NCI-H446 (cell line): ENCODE measurements at places on chromosomes 4 and X.

DNA sequence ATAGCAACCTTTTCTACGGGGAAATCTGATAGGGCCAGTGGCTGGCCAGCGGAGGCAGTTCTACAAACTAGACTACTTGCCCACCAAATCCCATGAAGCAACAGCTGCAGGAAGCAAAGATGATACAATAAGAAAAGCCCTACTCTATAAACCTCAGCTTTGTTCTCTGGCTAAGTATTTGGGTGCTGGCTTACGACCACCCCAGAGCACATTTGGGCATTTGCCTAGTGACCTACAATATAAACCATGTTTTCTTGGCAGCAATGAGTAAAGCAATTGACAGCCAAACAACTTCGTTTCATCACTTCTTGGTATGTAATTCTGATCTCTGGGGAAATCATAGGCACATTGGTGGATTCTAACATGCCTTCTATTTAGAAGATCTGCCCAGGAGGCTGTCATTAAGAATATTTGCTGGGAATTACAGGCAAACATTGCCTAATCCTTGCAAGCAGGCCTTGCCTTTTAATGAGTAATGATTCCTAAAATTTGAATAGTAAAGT is 7.5 kb upstream of the LHFPL1 start:
- no peak for DNase-seq

DNA sequence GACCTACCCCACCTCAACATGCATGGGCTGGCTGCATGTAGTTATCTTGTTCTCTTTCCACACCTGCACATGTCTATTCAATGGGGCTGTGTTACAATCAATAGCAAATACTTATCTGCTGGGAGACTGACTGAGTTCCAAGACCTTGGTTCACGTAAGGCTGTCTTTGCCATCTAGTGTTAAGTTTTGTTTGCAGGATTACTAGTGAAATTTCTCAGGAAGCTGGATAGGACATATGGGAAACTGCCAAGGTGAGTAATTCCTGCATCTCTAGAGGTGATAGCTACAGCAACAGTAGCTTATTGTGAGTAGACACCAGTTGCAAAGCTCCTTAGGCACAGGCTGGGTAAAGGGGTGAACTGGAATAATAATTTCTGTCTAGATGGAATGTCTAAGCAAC is 177.5 kb downstream of the ENOX2 start:
- DNase-seq, result no peak

- DNase-seq, result peak; percentile 60
Measured at GRCh38 chrX:150200820-150201287, 162.3 kb upstream of the MAMLD1 start.

- DNase-seq, result no peak
Measured at GRCh38 chr4:141636771-141637460, 533 bp downstream of the IL15 start.

DNA sequence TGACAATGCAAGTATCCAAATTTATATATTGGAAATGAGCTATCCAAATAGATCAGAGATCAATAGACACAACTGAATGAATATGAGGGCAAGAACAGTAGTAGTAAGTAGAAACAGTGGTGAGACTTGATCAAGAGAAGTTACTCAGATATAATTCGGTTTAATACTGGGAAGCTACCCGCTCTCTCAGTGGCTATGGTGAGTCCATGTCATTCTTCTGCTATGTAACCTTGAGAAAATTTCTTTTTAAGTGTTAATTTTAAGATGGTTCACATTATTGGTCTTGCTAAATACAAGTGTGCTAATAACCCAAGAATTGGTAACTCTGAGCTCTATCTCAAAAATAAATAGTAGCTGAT is 53.6 kb downstream of the LEF1 start:
- no peak for DNase-seq

- no peak for DNase-seq
Measured at GRCh38 chrX:121301356-121301755, 253.9 kb downstream of the GLUD2 start.

DNA sequence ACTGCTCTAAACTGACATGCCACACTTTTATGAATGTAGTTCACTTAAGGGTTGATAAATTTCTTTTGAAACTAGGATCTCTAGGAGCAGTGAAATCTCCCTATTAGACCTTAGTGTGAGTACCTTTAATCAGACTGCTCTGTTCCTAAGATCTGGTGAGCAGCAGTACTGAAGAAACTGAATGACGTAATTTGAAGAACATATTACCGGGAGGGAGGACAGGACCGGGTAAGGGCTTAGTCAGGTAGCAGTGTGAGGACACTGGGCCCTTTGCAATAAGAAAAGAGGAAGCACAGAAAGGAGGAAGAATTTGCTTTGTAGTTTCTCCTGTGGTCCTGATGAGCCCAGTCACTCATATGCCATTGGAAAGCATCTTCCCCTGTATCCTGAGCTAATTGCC is 255.2 kb downstream of the THOC2 start:
- DNase-seq, result no peak

DNA sequence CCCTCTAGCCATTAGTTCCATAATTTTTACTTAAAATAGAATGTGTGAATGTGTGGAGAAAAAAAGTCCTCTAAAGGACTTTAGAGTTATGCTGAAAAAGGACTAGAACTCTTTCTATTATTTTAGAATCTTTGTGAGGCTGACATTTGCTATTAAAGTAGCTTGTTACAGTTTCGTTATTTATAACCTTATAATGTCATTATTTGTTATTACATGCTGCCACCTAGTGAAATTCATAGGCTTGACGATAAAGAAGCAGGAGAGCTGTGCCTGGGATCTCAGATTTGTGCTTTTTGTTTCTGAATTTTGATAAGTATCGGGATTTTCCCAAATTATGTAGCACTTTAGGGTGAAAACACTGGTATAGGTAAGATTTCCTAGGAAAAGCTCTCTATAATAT is 38.5 kb upstream of the TAPT1 start:
- peak; percentile 0 for DNase-seq

DNA sequence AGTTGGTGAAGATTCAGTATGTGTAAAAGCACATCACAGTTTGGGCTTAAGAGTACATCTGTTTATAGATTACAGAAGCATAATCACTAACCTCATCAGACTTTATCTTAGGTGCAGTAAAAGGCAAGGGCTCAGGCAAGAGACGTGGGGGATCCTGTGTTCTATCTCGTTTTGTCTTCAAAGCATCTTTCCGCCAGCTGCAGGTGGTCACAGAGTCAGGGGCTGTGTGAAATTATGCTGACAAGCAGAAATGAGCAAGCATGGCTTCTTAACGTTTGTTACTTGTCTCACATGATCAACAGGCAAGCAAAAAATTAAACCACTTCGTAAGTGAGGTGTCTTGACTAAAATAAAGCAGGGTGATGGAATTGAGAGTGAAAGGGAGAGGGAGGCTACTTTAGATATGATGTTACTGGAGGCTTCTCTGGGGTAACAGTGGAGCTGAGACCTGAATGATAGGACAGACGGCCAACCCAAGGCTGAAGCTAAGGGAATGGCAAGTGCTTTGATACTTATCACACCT is 1.4 kb upstream of the TEC start:
- no peak for DNase-seq

DNA sequence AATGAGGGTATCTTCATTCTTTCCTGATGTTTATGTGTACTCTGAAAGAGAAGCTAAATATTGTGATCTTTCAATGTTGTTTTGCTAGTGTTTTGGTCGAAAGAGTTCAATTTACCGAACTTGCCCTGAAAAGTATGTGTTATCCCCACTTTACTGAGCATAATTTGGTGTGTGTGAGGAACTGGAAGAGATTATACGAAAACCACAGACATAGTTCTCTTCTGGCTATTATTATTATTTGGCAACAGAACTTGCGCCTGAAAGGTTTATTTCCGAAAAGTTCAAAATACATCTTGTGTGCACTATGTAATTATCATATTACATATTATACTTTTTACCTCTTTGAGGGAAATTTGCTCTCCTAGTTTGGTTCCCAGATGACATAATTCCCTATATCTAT is 232.5 kb upstream of the INTU start:
- no peak for DNase-seq

DNA sequence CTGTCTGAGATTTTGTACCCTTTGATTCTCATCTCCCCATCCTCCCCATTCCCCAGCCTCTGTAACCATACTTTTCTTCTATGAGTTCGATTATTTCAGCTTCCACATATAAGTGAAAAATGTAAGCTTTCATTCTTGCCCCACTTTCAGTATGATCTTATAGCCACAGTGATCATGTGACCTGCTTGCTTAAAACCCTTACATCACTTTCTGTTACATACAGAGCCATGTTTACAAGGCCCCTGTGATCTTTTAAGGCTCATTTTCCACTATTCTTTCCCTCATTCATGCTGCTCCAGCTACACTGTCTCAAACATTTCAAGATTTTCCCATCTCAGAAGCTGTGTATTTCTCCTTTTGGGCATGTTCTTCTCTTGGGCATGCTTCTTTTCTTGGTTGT is 147.7 kb downstream of the DCK start:
- DNase-seq, result no peak

DNA sequence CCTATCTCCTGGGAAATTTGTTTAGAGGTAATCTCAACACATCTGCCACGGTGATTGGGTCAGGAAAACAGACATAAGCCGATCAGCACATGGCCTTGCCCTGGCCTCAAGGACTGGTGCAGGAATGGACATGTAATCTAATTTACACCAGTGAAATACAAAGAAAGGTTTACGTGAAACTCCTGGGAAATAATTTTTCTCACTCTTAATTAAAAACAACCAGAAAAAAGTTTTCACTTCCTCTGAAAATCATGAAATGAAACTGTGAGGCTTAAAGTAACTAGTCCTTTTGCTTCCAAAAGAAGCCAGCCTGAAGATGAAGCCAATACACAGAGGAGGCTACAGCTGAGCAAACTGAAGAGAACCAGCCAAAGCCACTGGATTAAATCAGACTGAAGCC is 154.1 kb upstream of the FAM241A start:
- DNase-seq, result no peak

- no peak for DNase-seq
Measured at GRCh38 chrX:118652717-118653116, 74.7 kb upstream of the IL13RA1 start.

GRCh38 chr4:16844816-16845586 is 53.4 kb downstream of the LDB2 start:
- DNase-seq, result no peak

DNA sequence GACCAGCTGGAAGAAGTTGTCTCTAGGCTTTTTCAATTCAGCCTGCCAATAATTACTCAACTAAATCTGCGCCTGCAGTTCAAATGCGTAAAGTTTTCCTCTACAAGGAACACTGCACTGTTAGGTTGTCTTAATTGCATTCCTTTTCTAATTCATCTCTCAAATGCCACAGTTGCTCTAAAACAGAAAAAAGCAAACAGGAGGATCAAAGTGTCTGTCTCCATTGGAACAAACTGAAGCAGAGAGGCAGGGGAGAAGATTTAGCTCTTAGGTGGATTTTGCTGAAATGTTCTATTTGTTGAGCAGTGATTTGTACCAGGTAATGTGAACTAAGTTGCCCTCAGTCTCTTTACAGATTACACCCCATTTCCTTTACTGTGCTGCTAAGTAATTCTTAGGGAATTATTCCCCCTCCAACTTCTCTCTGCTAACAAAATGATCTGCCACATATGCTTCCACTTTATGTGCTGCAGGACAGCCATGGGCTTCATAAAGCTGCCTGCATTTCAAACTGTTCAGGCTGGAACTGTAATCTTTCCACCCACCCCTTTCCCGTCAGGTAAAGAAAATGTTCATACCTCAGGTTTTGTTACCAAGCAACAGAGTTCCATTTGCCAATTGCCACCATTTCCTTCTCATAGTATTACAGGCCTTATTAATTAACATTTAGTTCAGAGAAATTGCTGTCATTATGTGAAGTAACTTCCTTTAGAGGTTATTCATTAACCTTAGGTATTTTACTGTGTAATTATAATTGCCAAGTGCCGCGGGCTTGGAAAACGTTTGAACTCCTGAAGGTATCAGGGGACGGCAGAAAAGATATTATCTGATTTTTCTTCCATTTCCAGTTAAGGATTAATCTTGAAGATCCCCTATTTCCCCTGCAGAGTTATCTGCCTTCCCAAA is 149.3 kb downstream of the SPRY1 start:
- no peak for DNase-seq

- DNase-seq, result no peak
Measured at GRCh38 chr4:141647966-141648365, 11.6 kb downstream of the IL15 start.

DNA sequence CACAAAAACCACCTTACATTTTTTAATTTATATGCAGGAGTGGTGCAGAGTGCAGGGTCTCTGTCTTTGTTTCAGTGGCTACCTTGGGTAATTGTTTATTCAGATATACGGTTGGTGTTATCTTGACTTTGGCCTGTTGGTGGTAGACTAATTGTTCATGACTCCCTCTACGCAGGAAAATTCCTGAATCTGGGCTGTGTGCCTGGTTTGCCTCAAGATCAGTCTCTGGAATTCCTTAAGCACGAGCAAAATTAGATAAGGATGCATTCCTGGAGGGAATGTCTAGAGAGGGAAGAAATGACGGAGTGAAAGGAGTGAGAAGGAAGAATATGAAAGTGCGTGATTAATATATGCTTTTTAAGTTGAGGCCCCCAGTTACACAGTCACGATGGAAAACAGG is 576.9 kb upstream of the PCDH10 start:
- no peak for DNase-seq
